ENCODE measurements at places on chromosomes 1 and 21.

DNA sequence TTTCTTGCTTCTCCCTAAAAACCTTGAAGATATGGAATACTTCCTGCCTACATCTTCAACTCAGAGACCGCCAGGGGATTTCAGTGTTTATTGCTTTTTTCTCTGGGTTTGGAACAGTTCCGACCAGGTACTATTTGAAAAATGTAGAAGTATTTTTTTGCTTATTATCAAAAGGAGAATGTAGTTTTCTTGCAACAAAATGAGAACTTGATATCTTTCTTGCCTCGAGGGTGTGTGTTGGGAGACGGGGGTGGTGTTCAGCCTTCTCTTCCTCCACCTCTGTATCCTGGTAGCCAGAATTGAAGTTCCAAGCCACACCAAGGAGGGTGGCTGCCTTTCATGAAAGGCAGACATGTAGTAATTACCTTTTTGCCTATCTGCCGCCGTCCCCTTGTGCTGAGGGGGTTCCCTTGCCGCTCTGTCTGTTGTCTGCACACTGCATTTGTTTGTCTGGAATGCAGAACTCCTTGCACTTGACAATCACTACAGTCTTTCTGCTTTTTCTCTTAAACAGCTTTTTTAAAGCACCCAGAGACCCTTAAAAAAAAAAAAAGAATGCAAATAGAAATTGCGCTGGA is 212.1 kb downstream of the PBX1 start:
- no peak for DNase-seq

GRCh38 chr1:43299101-43299500 is 1.7 kb upstream of the TIE1 start:
- no peak for DNase-seq

DNA sequence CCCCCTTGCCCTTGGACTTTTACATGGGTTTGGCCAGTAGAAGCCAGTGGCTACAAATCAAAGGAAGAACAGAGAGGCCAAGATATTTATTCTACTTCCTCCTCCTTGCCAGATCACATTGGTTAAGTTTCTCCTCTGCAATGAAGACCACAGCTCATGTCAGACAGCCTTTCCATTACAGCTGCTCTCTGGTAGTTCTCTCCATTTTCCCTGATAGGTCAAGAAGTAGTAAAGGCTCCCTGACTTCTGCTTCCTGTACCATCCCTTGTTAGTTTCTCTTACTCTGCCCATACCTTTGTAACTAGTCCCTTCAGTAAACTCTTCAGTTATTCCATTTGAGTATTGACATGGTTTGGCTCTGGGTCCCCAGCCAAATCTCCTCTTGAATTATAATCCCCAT is 27.8 kb downstream of the NME7 start:
- DNase-seq = no peak

GRCh38 chr1:177435364-177435763 is 264.6 kb downstream of the BRINP2 start:
- DNase-seq = no peak

- no peak for DNase-seq
Measured at GRCh38 chr1:26794391-26794790, 6.6 kb downstream of the PIGV start.

- no peak for DNase-seq
Measured at GRCh38 chr1:16048573-16049189, 5.1 kb downstream of the CLCNKB start.

GRCh38 chr1:46410156-46411009 is 16.3 kb downstream of the FAAH start:
- no peak for DNase-seq

DNA sequence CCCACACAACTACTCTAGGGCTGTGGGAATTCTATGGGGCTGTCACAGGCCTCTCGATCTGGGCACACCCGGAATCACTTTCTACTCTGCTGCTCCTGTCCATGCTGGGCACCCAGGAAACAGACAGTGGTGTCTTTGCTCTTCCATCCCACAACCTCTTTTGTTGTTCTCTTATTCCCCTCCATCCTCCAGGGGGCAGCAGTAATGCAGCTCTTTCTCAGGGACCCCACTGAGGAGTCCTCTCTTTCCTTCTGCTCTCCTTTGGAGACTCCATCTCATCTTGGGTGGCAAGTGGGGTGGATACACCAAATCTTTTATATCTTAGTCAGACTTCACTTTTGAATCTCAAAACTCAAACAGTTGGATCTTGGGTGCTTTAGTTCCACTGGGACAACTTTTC is 206.3 kb downstream of the HS2ST1 start:
- no peak for DNase-seq

- DNase-seq = no peak
Measured at GRCh38 chr1:10990828-10991227, 21.6 kb upstream of the TARDBP start.

DNA sequence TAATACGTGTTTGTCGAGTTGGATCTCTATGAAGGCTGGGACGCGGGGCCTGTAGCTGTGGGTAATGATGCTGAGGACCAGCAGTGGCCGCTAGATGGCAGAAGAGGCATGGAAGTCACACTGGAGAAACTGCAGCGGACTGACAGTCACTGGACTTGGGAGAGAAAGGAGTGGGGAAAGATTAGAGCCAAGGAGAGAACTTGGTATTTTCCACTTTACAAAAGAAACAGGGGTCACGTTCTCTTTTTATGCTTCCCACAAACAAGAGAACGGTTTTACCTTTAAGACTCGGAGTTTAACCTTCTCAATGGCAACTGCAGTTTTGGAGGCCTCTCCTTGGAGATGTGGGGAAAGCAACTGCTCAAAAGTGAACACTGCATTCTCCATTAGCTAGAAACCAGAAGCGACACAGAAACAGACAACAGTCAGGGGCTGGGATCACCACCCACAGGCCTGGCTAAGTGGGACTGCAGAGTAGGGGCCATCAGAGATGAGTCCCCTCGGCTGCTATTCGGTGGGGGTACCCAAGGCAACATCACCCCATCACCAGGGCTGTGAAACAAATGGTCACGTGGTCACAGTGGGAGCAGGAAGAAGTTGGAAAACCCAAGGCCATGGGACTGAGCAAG is 51.1 kb upstream of the EDEM3 start:
- DNase-seq = peak; percentile 77

GRCh38 chr1:150548632-150549495 is at the start of gene ADAMTSL4:
ADAMTSL4 (plus strand) TSS chr1:150549408; CDS start chr1:150552289, 2,881 bp downstream.
- DNase-seq = no peak

GRCh38 chr1:50419907-50420677 is 3.2 kb downstream of the DMRTA2 start:
- no peak for DNase-seq

DNA sequence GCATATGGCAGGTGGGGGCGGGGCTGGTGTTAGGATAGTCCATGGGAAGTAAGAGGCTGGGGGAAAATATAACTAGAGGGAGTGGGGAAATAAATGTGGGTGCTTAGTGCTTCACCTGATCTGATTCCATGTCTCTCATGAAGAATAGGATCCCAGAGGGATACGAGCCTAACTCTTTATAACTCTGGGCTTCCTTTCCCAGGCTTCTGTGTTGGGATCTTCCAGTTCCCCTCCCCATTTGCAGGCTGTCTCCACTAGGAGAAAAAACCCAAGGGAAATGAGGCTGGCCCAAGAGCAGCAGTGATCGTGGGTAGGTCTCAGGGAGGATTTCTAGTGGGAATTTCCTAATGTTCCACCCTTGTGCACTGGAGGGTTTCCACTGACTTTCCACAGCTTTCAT is 1.6 kb downstream of the KCNJ9 start:
- no peak for DNase-seq

DNA sequence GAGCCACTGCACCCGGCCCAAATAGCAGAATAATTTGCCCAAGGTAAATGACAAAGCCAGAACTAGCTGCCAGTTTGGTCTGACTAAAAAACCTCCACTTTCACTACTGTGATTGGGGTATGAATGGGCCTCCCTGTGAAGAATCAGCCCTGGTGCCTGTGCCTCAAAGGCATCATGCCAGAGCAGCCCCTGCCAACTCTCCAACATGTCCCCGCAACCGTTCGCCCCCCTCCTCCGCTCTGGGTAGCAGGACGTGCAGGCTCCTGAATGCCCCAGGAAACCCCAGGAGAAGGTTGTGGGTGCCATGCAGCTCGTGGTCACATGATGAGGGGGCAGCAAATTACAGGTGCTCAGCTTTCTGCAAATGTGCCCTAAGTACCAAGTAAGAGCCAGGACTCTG is 14.6 kb upstream of the CNTN2 start:
- no peak for DNase-seq

- DNase-seq = no peak
Measured at GRCh38 chr1:65606426-65606825, 186.0 kb downstream of the LEPR start.

DNA sequence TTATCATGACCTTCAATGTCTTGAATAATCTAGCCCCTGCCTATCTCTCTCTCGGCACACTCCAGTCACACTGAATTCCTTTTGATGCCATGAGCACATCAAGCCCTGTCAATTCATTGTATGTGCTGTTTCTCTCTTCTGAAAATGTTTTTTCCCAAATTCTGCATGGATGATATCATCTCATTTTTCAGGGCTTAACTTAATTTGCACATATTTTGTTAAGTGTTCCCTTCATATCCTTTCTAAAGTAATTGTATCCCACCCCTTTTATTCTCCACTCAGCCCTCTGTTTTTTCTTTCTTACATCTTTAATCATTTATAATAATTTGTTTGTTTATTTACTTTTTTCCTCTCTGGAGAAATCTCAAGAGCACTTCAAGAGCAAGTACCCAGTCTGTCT is 149.9 kb downstream of the ZNF326 start:
- no peak for DNase-seq

GRCh38 chr1:206435445-206435844 is 34.8 kb upstream of the IKBKE start:
- DNase-seq = no peak

- DNase-seq = no peak
Measured at GRCh38 chr1:248779350-248779749, 23.8 kb upstream of the LYPD8 start.

GRCh38 chr1:92808381-92808780 is 23.5 kb upstream of the RPL5 start:
- DNase-seq = no peak

DNA sequence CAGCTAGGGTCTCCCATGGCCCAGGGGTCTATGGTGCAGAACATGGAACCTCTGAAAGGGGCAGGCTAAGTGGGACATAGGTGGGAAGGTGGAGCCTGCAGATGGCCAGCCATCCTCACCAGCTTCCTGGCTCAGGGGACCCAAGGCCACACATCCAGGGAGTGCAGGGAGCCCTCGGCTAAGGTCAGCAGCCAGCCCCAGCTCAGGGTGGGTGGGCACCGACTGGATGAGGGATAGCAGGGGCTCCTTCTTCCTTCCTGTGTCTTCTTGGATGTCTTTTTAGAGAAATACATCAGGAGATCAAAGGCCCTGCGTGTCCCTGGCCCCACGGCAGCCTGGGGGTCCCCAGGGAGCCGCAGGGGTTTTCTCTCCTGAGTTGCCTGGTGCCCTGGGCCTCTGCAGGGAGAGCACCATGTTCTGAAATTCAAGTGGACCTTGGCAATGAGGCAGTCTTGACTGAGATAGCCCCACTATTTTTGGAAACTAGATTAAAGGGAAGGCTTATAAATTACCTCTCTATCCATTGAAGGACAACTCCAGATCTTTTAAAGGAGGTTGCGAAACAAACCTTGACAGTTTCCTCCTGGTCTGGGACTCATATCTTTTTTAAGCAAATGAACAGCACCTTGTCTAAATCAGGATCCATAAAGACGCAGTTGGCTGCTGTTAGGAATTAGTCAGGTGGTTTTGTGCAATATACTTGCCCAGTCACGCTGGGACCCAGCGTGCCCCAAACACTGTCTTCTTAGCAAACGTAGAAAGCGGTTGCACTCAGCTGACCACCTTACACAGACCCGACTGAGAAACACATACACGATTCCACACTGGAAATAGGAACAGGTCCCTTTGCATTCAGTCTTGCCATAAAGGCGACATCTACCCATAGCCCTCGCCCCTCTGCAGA is 242.3 kb downstream of the TOMM20 start:
- no peak for DNase-seq

GRCh38 chr1:10776190-10776905 is 20.1 kb downstream of the CASZ1 start:
- DNase-seq = no peak

GRCh38 chr1:18530587-18531502 is 50.1 kb downstream of the KLHDC7A start:
- DNase-seq = no peak

- no peak for DNase-seq
Measured at GRCh38 chr1:227568593-227568992, 5.2 kb downstream of the ZNF678 start.

DNA sequence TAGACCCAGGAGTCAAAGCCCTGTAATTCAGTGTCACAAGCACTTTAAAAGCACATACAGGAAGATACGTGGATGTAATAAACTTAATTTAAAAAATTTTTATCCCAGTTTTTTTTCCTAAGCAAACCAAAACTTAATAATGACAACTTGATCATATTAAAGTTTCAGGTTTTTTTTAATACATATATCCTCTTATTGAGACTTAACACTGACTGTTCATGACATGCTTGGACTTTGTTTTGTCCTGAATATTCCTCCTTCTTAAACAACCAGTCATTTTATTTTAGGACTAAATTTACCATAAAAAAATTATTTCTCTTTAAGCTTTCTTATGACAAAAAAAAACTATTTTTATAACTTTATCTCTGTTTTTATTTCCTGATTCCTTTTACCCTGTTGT is 64.1 kb downstream of the WDR4 start:
- no peak for DNase-seq

DNA sequence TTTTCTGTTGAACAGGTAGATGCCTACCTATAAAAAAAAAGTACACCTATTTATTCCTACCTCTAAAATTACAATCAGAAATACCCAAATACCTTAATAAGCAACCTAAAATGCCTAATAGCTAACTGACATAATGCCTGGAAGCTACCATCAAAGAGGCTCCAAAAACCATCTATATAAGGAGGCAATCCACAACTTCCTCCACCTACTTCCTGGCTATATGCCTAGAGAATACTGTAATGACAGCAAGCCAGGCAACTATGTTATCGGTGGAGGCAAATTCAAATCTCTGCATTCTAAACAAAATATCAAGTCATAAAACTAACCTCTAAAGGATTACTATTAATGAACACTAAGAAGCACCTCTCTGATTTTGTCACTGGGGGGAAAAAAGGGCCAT is 10.1 kb downstream of the ZNF644 start:
- DNase-seq = no peak

- no peak for DNase-seq
Measured at GRCh38 chr1:56634981-56635380, 10.1 kb upstream of the PRKAA2 start.

- no peak for DNase-seq
Measured at GRCh38 chr21:37452227-37452626, 85.7 kb downstream of the DYRK1A start.

Measured in effector CD4-positive, alpha-beta T cell (primary cell).